ENCODE measurements at places on chromosomes 7 and 10.

GRCh38 chr10:50988792-50989191 is 85.5 kb upstream of the PRKG1 start:
- DNase-seq, result no peak

- DNase-seq, result no peak
These were observed 25.4 kb downstream of the BTBD16 start for GRCh38 chr10:122296363-122297120.

- no peak for DNase-seq
These were observed 43.1 kb downstream of the CARD11 start for GRCh38 chr7:3000566-3000965.

GRCh38 chr10:27506280-27506679 is 2.2 kb downstream of the RAB18 start:
- no peak for DNase-seq

- no peak for DNase-seq
These were observed 28.4 kb downstream of the GLI3 start for GRCh38 chr7:42208572-42208971.

GRCh38 chr10:100882252-100882651 is 30.5 kb upstream of the SLF2 start:
- DNase-seq, result no peak
